ENCODE measurements at places on chromosomes 6 and 20.

GRCh38 chr20:4073852-4074741 lies 58.7 kb upstream of the RNF24 start:
- DNase-seq, result no peak

GRCh38 chr6:15366003-15366535 lies 120.2 kb downstream of the JARID2 start:
- DNase-seq, result no peak

DNA sequence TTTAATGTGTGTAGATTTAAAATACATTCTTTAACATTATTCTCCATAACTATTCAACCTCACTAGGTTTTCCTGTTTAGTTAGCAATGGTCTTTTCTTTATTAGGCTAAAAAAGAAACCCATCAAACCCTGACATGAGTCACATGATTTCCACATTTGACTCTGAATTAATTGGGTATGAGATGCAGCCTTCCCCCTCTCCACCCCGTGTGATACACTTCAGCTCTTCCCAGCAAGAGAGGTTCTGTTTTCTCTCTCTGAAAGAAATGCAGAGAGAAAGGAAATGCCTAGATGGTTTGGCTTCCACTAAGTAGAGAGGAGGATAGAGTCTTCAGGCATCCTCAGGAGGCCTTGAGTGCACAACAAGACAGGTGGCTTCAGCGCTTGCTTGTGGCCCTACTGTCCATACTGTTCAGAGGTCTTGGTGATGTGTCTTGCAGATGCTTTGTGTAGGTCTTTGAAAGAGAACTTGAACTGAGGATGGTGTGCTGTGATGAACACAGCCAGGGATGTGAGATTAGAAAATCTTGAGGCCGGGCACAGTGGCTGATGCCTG lies 17.3 kb downstream of the FARS2 start:
- no peak for DNase-seq

DNA sequence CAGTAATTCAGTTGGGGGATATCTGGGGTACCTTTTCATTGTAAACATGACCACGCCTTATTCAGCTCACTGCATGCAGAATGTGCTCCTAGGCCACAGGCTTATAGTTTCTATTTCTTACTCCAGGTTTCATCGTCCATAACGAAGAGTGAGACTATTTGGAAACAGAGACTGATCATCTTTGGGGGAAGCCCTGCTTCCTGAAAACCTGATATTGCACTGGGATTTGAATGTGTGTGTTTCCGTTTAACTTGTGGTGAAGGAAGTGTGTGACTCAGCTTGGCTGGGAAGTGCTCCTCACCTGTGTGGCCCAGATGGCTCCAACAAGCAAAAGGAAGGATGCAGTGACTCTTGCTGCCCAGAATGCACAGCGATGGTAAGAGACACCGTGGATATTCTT lies 19.6 kb upstream of the LTV1 start:
- DNase-seq, result no peak

DNA sequence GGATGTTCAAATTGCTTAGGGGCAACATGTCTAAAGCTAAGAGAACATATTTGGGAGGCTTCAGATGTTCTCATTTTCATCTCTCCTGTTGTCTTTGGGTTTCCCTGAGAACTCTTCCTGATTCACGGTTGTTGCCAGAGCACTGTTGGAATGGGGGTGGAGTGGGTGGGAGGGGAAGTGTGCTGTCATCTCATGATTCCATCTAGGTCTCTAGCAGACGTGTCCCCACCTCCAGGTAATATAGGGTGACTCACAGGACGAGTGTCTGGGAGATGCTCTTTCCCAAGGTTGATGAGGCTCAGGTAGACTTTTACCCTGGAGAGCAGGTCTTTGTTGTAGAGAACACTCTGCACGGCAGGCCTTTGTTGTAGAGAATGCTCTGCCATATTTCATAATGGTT lies 636.9 kb downstream of the QKI start:
- DNase-seq, result no peak

DNA sequence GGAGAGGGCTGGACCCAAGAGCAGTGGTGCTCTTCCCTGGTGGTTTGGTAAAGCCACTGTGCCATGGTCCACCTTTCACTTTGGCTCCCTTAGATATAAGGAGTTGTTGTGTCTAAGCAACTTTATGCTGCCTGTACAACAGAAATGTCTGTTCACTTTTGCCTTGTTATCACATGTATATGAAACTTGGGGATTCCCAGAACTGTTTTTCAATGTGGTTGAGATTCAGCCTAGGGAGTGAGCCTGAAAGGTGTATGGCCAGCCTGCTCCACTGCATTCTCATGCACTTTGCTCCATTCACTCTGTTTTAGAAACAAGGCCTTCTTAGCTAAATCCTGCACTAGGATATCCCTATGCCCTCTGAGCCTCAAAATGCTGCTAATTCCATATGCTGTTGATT lies 234.5 kb upstream of the THEMIS start:
- DNase-seq, result no peak

GRCh38 chr6:3669916-3670315 lies 81.6 kb downstream of the PXDC1 start:
- DNase-seq, result no peak

Measured in stimulated activated CD8-positive, alpha-beta memory T cell treated with anti-CD3 and anti-CD28 coated beads, Interleukin-7, amount 100 ng/mL, for 24 hours (primary cell).